Activated T-cell treated with anti-CD3 and anti-CD28 coated beads for 48 hours (primary cell): ENCODE measurements at places on chromosomes 5 and 9.

DNA sequence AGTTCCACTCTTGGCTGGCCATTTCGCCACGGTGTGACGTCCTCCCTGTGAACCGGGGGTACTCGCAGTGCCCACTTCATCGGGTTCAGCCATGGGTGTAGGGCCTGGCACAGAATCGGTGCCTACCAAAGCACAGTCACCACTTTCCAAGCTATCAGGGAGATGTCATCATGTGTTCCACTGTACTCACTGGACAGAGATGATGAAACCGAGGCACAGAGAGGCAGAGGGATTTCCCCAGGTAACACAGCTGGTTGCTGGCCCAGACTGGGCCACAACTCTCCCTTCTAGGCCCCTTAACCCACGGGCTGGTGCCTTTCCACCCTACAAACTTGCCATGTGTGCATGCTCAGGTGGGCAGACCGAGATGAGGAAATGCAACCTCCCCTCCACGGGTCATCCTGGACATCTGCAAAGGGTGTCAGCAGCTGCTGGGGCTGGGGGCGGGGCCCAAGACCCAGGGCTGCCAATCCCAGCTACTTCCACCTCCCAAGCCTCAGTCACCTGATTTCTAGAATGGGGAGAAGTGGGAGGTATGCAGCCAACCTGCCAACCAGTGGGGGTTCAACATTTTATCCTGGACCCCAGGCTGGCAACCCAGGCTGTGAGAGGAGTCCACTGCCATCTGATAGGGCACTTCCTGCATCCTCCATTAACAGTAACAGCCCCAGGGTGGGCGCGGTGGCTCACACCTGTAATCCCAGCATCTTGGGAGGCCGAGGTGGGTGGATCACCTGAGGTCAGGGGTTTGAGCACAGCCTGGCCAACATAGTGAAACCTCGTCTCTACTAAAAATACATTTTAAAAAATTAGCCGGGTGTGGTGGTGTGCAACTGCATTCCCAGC is 893 bp upstream of the SH2D3C start:
- DNase-seq, result peak; percentile 53

- DNase-seq, result no peak
These were observed 110.3 kb upstream of the TBC1D2 start for GRCh38 chr9:98365781-98366180.

- no peak for DNase-seq
These were observed 30.0 kb upstream of the SLC6A19 start for GRCh38 chr5:1171340-1171941.

DNA sequence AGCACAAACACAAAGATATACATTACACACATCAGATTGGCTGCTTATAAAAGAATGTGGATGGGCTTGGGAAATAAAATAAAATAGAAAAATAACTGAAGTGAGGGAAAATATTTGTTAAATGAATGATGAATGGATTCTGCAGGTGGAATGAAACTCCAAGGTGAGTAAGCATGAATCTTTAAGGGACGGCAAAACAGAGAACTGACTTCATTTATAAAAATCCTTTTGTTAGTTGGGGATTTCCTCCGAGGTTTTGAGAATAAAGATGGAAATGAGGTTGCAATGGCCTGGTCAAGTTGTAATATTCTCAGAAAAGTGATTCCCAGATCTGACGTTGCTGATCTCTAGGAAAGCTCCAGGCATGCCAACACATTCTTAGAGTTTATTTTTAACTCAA is 20.9 kb upstream of the SEMA6A start:
- no peak for DNase-seq

- no peak for DNase-seq
These were observed 1.8 kb upstream of the TSC1 start for GRCh38 chr9:132946211-132946610.

DNA sequence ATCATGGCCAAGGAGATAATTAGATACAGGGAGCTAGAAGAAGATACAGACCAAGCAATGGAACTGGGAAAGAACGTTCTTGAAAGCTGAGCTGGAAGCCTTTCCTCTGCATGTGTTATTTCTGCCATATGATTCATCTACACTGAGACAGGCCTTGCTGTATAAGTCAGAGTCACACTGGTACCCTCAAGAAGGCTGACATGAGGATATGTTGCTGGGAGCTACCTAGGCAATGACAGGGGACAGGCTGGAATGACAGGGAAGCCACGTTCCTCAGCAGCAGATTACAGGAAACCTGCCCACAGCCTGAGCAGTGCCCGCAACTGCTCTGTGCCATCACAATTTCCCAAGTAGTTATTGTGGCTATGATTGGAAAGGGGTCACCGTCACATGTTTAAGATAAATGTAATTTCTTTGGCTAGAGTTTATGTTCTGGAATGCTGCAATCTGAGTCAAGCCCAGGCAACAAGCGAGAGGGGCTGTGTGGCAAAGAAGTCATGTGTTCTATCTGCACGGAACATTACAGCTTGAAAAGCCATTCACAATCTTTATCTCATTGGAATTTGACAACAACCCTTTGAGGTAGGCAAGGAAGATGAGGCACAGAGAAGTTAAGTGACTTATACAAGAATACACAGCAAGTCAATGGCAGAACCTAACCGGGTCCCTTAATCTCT is 108.2 kb downstream of the TTLL11 start:
- no peak for DNase-seq

GRCh38 chr9:19885608-19886007 is 96.8 kb upstream of the SLC24A2 start:
- no peak for DNase-seq

DNA sequence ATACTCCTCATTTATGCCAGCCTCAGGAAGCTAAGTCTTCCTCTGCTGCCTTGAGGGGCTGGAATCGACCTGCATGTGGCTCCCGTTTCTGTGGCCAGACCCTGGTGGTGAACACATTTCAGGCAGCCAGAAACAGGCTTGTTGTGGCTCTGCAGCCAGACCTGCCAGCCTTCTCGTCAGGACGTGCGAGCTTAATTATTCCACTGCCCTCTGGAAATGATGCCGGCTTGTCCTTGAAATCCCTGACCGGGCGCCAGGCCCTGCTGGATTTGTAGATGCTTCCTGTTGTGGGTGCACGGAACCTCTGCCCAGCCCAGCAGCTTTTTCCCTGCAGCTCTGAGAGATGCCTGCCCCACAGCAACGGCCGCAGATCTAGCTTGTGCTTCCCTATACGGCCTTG is 41.6 kb downstream of the PDZD2 start:
- DNase-seq, result no peak

DNA sequence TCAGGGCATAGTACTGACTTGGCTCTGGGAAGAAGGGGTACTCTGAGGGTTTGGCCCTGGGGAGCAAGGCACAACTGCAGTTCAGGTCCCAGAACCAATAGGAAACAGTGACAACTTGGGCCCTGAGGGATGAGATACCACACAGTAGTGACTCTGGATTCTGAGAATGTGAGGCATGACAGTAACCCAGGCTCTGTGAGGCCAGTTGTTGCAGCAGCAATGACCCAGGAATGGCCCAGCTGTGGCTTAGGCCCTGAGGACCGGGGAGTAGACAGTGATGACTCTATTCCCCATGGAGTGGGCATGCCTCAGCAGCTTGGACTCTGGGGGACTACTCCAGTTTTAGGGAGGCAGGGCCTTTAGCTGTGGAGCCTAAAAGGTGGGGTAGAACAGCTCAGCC is 21.5 kb upstream of the NFIL3 start:
- no peak for DNase-seq

DNA sequence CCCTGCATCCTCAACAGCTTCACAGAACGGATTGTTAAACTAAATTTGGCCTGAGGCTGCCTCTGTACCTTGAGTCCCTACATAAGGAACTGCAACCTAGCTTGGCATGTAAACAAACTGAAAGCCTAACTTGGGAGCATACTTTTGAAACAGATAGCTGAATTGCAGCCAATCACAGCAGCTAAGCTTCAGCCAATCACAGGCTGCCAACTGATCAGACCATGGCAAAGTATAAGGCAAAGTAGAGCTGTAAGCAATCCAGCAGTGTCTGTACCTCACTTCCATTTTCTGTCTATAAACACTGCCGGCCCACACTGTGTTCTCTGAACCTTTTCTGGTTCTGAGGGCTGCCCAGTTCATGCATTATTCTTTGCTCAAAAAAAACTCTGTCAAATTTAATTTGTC is 8.9 kb upstream of the ZNF483 start:
- DNase-seq, result no peak

DNA sequence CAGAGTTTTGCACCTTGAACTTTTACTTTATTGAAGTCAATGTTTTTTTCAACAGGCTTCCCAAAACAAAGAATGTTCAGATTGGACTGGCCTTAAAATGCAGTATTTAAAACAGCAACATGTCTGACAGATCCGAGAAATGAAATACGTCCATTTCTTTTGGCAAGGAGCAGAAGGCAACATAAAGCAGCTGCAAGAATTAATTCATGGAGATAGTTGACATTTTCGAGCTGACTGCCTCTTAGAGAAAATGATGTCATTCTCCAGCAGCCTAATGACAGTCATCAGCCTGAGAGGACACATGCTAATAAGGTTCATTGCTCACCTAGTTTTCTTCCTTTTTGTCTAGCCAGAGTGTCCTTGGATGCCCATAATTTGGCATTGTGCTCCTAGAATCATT is 232.2 kb upstream of the SEMA6A start:
- no peak for DNase-seq

DNA sequence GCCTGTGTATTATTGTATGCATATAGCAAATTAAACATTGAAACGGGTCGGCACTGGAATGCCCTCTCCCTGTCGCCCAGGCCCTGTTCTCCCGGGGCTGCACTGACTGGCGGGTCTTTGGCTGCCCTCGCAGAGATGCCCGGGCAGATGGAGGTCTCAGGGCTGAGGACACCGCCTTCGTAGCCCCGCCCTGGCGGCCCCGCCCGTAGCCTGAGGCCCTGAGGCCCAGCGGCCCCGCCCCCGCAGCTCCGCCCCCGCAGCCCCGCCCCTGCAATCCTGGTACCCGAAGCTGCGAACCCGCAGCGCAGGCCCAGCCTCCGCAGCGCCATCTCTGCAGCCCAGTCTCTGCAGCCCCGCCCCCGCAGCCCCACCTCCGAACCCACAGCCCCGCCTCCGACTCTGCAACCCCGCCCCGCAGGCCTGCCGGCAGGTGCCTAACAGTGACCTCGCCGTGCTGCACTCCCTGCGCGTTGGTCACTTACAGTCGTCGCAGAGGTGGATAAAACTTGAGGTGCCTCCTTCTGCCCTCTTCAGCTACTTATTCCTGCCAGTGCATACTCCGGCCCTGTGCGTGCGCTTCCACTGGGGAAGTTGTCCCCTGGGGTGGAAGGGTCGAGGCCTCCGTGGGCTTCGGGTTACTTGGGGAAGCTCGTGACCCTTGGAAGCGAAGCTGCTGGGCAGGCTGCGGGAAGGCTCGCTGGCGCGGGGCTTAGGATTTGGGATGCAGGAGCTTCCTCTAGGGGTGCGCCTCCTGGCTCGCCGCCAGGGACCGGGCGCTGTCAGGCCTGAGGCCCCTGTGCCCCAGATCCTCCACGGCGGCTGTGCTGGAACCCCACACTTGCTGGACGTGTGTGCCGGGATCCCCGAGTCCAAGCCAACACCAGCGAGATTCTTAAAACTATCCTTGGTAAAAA is 72.3 kb downstream of the ICE1 start:
- DNase-seq, result peak; percentile 70

DNA sequence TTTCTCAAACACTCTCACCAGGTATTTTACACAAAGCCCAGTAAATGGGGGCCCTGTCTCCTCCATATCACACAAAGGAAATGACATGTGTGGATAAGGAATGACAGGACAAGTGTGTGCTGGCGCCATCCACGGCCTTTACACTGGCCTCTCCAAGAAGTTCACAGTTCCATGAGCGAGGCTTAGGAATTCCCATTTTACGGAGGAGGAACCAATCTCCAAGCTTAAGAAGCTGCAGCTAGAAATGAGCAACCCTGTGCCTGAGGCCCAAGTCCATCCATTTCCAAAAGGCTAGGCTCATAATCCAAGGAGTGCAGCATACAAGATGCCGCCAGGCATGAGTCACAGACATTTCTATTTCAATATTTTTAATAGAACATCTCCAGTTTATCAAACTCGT is 203.4 kb downstream of the AUH start:
- DNase-seq, result no peak

GRCh38 chr9:86079865-86080469 is 19.4 kb downstream of the GOLM1 start:
- DNase-seq, result no peak

GRCh38 chr5:72552041-72552557 is 44.9 kb upstream of the ZNF366 start:
- no peak for DNase-seq

DNA sequence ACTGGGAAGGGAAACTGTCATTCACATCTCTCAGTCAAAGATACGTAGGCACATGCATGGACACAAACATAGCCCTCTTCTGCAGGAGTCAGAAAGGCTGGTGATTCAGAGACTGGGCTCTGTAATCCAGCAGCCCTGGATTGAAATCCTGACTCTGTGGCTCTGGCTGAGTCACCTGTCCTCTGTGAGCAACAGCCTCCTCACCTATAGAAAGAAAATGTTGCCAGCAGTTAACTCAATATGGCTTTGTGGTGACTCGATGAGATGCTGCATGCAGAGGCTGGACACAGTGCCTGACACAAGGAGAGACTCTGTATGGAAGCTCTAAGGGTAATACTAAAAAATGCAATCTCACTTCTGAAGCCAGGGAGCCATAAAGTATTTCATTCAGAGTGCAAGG is 23.9 kb upstream of the CDKN2AIPNL start:
- no peak for DNase-seq

- no peak for DNase-seq
These were observed 651 bp upstream of the AK1 start for GRCh38 chr9:127878001-127878651.

DNA sequence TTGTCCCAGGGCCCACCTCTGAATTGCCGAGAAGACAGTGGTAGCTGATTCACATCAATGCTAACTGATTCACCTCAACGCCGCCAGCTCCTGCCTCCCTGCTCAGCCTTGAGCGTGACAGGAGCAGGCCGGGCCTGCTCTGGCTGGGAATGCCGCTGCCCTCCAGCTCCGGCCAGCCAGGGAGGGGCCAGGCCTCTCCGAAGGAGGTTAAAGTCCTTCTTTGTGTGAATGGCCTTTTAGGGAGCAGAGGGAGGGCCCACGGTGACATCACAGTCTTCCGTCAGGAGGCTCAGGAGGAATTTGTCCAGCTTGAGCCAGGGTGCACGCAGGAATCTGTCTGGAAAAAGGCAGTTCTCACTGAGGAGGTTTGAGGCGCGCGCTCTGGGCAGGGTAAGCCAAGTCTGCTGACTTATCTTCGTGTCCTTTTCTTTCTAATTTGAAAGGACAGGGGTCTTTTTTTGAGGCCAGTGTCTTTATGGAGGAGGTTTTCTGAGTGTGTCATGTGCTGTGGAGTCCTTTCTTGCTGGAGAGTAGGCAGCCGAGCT is 82.7 kb downstream of the C9orf152 start:
- DNase-seq, result no peak

DNA sequence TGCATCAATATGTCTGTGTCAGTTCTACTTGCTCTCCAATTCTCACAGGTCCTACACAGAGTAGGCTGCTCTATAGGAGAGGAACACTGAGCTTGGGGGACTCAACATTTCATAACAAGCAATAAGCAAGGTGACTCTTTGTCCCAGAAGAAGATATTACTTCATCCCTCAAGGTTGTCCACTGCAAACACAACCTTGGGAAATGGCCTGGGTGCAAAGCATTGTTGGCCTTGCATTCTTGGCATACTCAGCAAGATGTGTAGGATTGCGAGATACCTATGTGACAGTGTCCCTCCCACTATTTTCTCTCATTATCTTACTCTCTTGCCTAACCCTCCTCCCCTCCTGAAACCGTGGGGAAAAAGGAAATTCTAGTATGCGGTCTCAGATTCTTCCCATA is 169.8 kb upstream of the FREM1 start:
- no peak for DNase-seq

- no peak for DNase-seq
These were observed 287.9 kb downstream of the AGTPBP1 start for GRCh38 chr9:85453850-85454249.
